Stimulated activated CD4-positive, alpha-beta T cell treated with anti-CD3 and anti-CD28 coated beads, Interleukin-1b, Interleukin-23, amount 100 ng/mL, for 1 hour (primary cell): ENCODE measurements at places on chromosomes 2 and 18.

DNA sequence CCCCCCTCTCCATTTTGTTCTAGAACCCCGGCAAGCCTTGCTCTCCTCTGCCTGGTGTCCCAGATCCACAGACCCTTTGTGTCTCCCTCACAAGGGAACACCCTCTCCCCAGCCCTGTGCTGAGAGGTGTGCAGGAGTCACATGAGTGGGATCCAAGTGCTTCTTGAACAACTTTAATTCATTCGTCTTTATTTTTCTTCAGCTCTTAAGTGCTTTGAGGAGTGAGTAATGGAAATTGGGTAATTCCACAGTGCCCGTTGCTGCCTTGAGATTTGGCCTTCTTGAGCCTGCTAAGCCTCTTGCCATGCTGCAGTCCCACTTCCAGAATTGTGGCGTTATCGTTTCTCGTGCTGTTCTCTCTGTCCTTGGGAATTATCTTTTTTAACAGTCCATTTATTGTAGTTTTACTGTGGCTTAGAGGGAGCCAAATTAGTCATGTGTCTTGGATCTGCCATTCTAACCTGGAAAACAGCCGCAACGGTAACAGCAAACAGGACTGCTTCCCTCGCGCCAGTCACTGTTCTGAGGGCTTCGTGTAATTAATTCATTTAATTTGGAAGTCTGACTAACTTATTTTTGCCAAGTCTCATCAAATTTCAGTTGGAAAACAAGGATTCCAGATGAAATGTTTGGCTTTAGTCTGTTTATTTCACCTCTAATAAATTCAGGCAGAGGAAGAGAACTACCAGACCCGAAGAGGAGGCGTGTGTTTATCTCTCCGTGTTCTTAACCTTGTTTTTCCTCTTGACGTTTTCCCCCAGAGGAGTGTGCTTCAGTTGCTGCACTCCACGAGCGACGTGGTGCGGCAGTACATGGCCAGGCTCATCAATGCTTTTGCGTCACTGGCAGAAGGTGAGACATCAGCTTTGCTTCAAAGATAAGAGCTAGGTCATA, 72.0 kb downstream of the ARMC9 start:
- no peak for DNase-seq

GRCh38 chr18:42850174-42851083, 265.1 kb downstream of the RIT2 start:
- DNase-seq: no peak

- DNase-seq: no peak
Observed at GRCh38 chr2:97758131-97758705, 44.8 kb downstream of the ZAP70 start.

- DNase-seq: no peak
Observed at GRCh38 chr2:182540252-182540651, 113.4 kb upstream of the PDE1A start.
